A673 (cell line): ENCODE measurements at places on chromosomes 7 and 10. TPM values are rescaled to one million over a fixed set of nuclear protein-coding genes. Genes with fewer than 3 reads are reported as not detected.

- no peak for DNase-seq
Observed at GRCh38 chr7:102966465-102966864, 53.7 kb downstream of the LRRC17 start.

Gene STEAP2
- 114 and 134 TPM in 2 replicates for total RNA-seq

Gene PLEKHS1
- total RNA-seq: 0.09 TPM in 1 of 2 replicates, not detected in the other

DNA sequence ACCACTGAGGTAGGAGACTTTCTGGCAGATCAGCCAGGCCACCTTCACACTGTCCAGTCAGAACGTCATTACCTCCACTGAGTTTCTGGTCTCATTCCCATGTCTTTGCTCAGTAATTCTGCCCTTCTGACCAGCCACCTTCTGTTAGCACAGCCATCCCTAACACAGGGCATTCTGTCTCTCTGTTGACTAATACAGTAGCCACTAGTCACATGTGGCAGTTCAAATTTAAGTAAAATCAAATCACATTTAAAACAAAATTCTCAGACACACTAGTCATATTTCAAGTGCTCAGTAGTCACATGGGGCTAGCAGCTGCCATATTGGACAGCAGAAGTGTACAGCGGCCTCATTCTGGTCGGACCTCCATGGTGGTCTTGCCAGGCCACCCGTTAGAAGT is 7.4 kb downstream of the CPSF4 start:
- DNase-seq: no peak

- DNase-seq: peak; percentile 55
Observed at GRCh38 chr7:815284-816216, 16.7 kb upstream of the SUN1 start.

DNA sequence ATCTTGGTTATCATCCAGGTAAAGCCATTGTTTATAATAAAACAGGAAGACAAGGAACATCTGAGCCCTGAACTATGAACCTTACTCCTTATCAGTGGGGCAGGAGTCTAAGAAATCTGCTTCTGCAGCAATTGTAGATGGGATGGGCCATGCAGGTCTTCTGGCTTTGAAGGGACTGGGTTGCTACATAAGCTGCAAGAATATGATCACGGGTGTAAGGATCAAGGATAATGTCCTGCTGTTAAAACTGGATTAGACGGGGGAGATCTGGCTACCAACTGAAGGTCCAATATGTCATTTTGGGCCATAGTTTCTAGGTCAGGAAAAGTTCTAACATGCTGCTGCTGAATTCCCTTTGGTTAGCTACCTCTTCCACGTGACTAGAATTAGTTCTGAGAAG is 1363.4 kb upstream of the CELF2 start:
- no peak for DNase-seq

- no peak for DNase-seq
Observed at GRCh38 chr10:77380191-77380590, 257.4 kb downstream of the KCNMA1 start.

- no peak for DNase-seq
Observed at GRCh38 chr10:3986493-3987142, 201.6 kb upstream of the KLF6 start.

DNA sequence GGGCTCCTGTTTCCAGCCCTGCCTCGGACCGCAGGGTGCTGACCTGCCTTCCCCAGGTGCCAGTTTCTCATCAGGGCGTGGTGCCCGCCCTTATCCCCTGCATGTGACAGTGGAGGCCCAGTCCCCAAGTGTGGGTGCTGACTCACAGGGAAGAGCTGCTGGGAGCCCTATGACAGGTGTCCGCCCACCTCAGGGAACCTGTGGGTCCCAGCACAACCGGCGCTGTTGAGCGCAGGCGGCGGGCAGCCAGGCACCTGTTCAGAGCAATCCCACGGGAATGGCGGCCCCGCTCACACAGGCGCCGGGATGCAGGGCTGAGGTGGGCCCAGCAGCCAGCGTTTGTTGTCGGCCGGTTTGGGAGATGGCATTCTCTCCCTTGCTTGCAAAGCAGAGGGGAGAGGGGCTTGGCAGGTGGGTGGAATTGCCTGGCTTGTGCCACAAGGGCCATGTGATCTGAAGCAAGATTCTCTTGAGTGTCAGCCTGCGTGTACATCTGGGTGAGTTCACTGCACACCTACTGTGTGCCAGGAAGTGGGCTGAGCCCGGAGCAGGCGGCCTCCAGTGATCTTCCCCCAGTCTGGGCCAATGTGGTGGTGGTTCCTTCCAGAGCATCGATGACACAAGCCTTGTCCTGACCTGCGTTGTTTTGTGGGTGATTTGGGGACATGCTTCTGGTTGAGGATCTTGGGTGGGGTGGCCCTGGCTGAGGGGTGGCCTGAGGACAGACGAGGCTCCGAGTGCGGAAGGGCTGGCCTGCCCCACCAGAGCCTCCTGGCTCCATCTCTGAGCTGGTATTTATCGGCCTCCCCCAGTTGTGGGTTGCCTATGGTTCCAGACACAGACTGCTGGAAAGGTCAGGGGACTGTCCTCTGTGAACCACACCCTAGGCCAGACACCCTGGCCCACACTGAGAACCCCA is 2.4 kb downstream of the PWWP2B start:
- no peak for DNase-seq
